ENCODE measurements at places on chromosomes 16 and 17.

DNA sequence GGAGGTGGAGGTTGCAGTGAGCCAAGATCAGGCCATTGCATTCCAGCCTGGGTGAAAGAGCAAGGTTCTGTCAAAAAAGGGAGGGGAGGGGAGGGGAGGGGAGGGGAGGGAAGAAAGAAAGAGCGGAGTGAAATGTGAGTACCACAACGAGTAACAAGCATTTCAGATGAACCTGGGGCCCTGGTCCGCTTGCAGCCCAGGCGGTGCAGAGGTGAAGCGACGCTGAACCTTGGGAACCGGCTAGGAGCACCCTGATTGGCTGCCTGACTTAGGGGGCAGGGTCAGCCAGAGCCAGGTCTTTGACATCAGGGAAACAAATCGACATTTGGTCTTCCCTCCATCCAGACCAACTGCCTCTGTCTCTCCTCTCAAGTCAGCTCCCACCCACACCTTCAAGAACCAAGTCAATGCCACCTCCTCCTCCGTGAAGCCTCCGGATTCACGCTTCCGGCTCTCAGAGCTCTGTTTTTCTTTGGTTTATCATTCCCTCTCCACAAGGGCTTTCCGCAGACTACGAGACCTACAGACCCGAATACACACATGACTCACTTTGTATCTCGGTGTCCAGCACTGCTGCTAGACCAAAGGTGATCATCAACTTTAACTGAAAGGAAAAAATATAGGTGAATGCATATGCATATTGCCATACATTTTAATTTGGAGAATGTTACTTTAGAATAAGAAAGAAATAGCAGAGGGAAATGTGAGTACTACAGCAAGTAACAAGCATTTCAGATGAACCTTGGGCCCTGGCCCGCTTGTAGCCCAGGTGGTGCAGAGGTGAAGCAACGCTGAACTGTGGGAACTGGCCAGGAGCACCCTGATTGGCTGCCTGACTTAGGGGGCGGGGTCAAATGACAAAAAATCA, 19.3 kb downstream of the OR1F1 start:
- no peak for DNase-seq

GRCh38 chr17:9465210-9465921, 110.3 kb downstream of the STX8 start:
- no peak for DNase-seq

DNA sequence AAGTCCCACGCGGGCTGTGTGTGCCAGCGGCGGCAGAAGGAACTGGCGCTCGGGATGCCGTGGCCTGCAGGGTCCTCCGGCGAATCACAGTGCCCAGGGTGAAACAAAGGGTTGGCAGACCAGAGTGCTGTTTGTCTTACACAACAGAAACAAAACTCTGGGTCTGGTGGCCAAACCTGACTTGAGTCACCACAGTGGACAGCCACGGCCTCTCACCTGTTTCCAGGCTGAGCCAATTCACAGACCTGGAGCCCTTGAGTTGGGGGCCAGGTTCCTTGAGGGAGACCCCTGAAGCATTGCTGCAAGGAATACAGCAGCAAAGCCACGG, 2.1 kb upstream of the CHMP6 start:
- DNase-seq, result no peak

GRCh38 chr16:2822158-2822495, 5.1 kb downstream of the PRSS21 start:
- DNase-seq, result no peak

DNA sequence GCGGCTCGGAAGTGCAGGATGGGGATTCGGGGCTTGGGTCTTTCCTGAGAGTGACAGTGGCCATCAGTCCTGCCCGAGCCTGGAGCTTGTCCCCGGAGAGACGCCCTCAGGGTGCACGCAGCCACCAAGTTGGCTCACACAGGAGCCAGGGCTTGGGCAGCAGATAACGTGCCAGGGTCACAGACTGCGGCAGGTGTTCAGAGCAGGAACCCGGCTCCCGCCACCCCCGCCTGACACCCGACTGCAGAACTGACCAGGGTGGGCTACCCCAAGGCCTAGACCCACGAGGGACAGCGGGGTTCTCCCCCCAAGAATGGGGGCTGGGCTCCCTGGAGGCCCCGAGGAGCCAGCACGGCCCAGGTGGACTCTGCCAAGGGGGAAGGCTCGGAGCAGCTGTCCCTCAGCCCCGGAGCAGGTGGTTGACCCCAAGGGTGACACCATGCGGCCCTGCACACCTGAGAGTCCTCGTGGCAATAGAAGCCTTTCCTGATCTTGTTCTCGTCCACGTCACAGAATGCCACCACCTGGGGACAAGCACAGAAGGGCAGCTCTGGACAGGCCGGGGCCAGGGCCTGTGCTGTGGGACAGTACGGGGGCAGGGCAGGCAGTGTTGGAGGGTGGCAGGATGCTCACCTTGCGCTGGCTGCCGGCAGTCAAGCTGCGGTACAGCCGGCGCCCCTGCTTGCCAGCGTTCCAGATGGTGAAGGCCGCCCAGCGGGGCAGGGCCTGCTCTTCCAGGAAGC, 117.1 kb upstream of the ZNF750 start:
- DNase-seq, result no peak

DNA sequence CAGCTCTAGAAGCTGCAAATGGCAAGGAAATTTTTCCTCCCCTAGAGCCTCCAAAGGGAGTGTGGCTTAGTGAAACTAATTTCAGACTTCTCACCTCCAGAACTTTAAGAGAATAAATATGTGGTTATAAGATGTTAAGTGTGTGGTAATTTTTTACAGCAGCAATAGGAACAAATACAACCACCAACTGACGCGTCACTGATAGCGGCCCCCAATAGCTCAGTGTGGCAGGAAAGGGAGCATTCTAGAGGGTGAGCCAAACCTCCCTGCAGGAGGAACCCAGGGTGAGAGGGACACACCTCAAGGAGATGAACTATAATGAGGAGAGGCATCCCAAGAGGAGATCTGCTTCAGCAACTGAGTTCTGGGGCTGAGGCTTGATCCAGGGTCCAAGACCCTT, 4.0 kb downstream of the CCL4 start:
- no peak for DNase-seq

- DNase-seq, result no peak
These were observed 55.7 kb downstream of the GOSR1 start for GRCh38 chr17:30532871-30533270.

GRCh38 chr16:78446486-78446885, 347.0 kb downstream of the WWOX start:
- no peak for DNase-seq

GRCh38 chr16:24138024-24138423, 118.1 kb upstream of the CACNG3 start:
- no peak for DNase-seq

DNA sequence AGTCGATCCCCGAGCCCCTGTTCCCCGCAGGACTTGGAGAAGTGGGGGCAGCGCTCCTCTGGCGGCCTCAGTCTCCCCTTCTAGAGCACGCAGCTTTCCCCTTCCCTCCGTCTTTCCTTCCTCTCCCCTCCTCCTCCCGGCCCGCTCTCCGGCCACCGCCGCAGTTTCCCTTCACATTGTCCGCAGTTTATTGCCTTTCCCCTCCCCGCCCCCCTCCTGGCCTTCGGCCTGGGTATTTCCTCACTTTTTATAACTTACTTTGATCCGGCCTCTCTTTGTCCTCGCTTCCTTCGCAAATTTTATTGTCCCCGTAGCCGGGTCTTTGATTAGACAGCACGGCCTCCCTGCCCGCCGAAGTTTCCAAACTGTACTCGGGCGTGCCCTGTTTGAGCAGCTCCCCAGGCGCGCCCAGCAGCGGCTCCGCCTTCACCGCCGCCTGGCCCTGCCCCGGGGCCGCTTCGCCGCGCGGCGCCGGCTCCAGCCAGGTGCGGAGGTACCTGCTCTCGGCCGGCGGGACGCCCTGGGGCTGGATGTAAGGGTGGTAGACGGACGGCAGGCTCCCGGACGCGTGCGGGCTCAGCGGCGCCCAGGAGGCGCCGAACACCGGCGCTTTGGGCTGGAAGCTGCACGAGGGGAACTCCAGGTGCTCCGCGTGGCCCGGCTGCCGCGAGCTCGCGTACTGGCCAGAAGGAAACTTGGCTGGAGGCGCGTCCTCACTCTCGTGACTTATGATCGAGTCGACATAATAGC, 488 bp downstream of the HOXB9 start:
- no peak for DNase-seq

- no peak for DNase-seq
These were observed 16.7 kb downstream of the GNGT2 start for GRCh38 chr17:49193513-49194296.

DNA sequence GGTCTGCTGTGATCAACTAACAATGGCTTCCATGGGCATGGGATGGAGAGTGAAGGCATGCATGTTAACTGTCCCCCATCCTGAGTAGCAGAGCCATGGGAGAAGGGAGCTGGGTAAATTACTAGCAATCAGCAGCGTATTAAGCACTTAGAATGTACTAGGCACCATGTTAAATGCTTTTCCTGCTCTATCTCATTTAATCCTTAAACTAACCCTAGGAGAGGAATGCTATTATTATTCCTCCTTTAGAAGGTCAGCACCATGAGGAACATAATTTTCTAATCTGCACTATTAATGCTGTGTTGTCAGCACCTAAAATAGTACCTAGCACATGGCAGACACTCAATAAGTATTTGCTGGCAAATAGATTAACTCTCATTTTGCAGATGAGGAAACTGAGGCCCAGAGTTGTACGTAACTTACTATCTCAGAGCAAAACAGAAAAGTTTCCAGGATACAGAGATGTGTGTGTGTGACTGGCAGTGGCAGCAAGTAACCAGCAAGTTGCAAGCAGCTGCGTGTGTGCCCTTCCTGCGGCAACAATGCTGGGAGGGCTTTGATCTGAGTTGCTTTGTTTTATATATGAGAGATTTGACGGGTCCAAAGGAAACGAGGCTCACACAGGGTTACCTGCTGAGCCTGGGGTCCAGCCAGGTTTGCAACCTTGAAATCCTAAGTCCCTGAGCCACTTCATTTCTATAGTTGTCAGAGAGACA, 6.5 kb upstream of the KLHL36 start:
- no peak for DNase-seq

DNA sequence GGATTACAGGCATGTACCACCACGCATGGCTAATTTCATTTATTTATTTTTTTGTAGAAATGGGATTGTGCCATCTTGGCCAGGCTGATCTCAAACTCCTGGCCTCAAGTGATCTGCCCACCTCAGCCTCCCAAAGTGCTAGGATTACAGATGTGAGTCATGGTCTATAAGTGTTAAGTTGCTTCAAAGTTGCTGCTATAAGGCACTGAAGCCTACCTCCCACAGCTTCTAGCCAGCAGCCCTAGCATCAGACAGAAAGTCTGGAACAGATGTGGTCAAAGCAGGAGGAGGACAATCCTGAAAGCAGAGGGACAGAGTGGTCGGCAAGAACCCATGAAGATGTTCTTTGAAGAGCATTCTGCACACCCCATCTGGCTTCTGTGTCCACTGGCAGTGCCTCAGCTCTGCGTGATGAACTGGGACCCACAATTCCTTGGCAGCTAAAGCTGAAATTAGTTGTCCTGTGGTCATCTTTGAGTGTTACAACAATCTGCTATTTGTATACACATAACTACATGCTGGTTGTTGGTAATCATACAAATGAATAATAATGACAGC, 11.2 kb downstream of the MAP3K14 start:
- no peak for DNase-seq

GRCh38 chr17:62876063-62876462, 67.9 kb upstream of the MARCHF10 start:
- no peak for DNase-seq

DNA sequence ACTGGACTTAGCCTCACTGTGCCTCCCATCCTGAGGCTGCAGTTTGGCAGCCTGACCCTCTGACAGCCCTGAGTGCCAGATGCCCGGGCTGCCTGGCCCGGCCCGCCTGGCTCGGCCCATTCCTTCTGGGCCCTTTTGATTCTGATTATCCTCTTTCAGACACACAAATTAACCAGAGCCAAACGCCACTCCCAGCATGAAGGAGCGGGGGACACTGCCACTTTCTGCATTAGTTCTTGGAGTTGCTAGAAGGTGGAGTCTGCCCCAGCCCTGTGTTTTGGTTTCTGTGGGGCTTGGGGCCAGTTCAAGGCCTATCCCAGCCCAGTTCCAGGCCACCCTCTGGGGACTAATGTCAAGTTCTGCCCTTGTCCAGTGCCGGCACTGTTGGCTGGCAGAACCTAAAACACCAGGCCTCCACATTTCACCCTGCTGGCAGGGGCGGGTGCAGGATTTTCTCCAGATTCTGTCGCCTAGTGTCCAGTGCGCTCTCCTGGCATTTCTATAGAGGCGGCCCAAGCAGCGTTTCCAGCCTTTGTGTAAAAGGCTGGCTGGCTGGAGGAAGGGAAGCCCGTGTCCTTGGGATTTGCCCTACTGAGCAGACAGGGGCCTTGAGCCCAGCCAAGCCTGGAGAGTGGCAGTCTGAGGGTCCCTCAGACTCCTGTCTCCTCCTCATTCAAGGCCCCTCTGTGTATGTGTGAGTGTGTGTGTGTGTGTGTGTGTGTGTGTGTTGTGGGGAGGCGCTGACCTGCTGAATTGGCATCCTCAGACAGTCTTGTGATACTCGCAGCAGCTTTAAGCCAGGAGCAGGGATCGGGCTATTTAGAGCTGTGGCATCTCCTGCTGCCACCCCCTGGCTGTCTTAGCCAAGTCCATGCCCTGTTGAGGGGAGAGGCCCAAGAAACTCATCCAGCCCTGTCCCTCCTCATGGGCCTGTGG, 21.4 kb downstream of the PLCD3 start:
- peak; percentile 24 for DNase-seq

DNA sequence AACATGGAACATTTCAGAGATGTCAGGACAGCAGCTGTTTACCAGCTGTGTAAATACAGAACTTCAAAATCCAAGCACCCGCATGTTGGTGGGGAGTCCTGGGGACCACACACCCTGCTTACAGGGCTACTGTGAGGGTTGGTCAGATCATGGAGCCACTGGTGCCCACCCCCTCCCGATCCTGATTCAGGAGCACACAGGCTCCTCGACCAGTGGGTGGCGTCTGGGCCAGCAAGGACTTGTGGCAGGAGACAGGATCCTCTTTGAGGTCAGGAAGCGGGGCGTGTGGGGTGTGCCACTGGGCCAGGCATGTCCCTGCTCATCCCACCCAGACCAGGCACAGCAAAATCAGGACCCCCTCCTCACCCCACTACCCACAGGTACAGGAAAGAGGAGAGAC, 83.6 kb downstream of the SDK2 start:
- no peak for DNase-seq

DNA sequence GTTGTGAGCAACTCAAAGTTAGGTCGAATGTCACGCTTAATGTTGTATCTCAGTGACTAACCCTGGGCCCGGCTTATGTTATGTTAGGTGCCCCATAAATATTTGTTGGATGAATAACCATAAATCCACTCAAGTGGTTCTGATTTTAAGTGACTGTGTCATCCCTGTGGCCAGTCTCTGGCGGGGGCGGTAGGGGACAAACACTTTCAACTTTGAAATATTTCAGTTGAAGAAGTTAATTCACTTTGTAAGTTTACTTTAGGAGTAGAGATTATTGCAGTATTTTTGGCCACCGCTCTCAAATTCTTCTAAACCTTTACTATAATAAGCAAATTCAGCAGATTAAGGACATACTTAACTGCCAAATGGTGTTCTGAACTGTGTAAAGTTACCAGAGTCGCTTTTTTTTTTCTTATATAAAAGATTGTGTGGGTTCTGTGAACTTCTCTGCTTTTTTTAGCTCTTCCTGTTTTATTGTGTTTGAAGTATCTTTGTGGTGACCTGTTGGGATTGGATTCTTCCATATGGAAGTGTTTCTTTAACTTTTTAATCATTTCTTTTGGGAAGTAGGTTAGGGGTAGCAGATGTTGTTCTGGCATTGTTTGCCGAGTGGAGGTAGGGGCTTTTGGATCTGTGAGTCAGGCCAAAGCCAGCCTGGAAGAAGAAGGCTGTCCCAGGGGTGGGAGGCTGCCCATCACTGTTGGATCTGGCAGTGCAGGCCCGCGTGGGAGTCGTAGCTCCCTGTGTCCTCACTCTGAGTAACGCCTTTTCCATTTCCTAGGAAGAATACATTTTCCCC, 61.4 kb upstream of the TBX2 start:
- DNase-seq, result no peak

- no peak for DNase-seq
These were observed 949 bp upstream of the GSPT1 start for GRCh38 chr16:11916524-11917285.

All from cerebellar nuclear complex (tissue), 1 donor.